Stimulated activated CD4-positive, alpha-beta T cell treated with anti-CD3 and anti-CD28 coated beads, Interleukin-1b, Interleukin-23, amount 100 ng/mL, for 1 hour (primary cell): ENCODE measurements at places on chromosomes 1 and 21.

GRCh38 chr1:7856345-7856744 lies 3.5 kb upstream of the UTS2 start:
- no peak for DNase-seq

DNA sequence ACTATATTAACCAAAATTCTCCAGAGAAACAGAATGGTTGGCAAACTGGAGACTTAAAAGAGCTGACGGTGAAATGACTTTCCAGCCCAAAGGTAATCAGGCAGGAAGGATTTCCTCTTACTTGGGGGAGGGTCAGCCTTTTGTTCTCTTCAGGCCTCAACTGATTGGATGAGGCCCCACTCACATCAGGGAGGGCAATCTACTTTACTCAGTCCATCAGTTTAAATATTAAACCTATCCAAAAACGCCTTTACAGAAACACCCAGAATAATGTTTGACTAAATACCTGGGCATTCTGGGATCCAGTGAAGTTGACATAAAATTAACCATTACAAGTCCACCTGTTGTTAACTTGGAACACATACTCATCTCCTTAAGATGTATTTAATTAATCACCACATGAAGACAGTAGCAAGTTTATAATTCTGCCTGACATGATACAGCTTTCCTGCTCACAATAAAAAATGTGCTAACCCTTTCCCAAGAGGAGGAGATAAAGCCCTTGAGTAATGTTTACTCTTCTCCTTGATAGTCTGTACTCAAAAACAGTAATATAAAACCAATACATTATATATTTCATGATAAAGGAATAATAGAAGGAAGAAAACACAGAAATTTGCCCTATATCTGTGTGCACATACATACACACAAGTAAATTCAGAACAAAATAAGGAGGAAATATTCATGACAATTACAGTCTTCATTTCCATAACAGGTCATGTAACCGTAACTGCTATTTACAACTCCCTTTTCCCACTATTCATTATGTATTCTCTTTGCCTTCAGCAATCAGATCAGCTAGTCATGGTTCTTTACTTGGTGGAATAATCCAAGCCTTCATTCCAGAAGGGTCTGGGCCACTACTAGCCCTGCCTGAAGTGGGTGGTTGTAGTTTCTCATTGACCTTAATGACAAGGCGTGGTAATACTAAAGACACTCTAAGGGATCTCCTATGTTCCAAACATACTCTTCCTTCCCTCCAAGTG lies 107.5 kb upstream of the RUNX1 start:
- DNase-seq, result no peak

- DNase-seq, result no peak
Observed at GRCh38 chr1:47788761-47789160, 208.4 kb downstream of the TRABD2B start.

DNA sequence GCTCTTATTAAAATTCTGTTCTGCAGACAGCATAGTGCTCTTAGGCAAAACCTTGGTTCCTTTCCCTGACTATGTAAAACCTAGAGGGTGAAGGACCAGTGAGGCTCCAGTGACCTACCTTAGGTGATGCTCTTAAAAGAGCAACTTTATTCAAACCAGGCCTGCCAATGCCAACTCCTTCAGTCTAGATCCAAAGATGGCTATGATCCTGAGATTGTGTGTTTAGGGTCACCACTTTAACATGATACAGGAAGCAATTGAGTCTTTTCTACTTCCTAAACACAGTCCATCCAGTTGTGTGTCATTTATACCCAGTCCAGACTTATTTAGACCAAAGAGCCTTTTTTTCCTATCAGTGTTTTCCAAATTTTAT lies 10.8 kb downstream of the MCL1 start:
- no peak for DNase-seq

DNA sequence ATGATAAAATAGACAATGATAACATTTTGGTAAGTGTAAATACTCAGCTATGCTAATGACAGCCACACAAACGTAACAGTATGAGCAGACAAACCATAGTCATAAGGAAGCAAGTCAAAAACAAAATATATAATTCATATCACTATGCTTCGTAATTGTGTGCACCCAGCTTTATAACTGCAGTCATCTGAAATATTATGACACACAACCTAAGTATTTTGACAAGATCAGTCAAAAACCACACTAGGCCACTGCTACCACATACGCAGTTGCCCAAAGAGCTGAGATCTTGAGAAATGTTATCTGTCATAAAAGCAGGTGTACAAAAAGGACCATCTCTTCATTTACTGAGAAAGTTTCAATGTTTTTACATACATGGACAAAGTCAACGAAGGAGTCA lies 26.0 kb downstream of the RNASEL start:
- no peak for DNase-seq

GRCh38 chr1:76006234-76006633 lies 68.3 kb upstream of the ST6GALNAC3 start:
- no peak for DNase-seq

DNA sequence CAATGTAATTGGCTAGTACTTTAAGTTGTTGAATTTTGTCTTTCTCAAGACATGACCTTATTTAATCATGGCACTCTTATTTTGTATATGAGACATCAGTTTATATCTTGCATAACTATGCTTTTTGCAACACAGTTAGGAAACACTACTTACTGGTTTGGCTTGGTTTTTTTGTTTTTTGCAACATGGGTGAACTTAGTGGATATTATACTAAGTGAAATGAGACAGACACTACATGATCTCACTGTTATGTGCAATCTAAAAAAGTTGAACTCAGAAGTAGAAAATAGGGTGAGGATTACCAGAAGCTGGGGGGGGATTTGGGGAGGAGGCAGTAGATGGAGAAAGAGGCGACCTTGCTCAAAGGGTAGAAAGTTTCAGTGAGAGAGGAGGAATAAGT lies 132.1 kb downstream of the PLA2G4A start:
- no peak for DNase-seq

- DNase-seq, result no peak
Observed at GRCh38 chr1:233554037-233554436, 59.9 kb upstream of the KCNK1 start.

- no peak for DNase-seq
Observed at GRCh38 chr1:74969566-74970135, 164.5 kb upstream of the LHX8 start.

DNA sequence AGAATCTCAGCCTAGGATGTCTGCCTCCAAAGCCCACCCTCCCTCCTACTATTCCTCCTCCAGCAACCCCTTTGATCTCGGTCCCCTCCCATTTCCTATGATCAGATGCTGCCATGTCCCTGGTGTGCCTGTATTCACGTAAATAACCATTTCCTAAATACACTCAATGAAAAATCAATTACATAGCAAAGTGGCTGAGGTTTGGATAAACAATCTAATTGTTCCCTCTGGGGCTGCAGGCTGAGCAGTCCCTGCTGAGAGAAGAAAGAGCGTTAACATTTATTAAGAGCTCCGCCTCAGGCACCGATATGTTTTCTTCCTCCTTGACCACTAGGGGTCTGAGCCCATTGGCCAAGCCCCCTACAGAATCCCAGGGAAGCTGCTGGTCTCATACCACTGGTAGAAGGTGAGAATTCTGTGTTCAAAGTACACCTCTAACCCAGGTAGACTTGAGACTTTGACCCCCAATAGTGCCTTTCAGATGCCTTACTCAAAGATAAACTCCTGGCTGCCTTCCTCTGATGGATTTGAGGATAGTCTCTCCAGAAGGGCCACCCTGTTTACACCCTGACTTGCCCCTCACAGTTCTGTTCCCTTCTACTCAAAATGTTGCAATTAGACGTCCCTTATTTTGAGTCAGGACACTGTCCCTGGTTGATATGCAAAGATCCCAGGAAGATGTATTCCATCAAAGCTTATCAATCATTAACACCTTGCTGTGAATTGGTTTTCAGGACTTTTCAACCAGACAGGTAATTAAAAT lies 33.9 kb upstream of the CAMK1G start:
- DNase-seq, result no peak

GRCh38 chr1:181712711-181713110 lies 229.4 kb downstream of the CACNA1E start:
- DNase-seq, result no peak

GRCh38 chr1:67171574-67171955 lies 5.3 kb downstream of the IL23R start:
- no peak for DNase-seq

- no peak for DNase-seq
Observed at GRCh38 chr1:206658264-206658980, 23.1 kb downstream of the DYRK3 start.

DNA sequence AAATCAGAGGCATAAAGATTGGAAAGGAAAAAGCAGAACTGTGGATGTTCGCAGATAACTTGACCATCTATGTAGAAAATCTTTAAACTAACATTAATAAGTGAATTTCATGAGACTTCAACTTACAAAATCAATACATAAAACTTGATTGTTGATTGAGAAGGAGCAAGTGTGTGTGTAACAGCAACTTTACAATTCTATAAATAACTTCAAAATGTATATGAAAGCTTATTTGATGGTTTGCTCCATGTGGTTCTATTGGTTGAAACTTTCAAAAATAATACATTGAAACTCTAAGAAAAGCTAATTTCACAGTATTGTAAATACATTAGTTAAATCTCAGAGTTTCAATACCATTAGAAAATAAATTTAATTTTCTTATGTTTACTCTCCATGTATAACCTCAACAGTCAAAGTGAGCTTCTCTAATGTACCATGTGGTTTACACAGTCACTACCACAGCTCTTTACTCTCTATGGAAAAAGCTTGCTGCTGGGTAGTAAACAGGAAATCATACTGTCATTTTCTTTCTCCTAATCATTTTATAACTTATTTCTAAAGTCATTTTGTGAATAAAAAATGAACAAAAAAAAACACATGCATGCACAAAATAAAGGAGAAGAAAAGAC lies 12.0 kb downstream of the AKT3 start:
- no peak for DNase-seq

GRCh38 chr1:213266983-213267772 lies 216.1 kb downstream of the RPS6KC1 start:
- no peak for DNase-seq

- DNase-seq, result no peak
Observed at GRCh38 chr1:87393445-87394085, 64.9 kb downstream of the LMO4 start.

- DNase-seq, result no peak
Observed at GRCh38 chr1:8945568-8945967, at the start of gene CA6. Gene CA6 (plus strand): TSS chr1:8945868. CDS start chr1:8945887, 19 bp downstream.

DNA sequence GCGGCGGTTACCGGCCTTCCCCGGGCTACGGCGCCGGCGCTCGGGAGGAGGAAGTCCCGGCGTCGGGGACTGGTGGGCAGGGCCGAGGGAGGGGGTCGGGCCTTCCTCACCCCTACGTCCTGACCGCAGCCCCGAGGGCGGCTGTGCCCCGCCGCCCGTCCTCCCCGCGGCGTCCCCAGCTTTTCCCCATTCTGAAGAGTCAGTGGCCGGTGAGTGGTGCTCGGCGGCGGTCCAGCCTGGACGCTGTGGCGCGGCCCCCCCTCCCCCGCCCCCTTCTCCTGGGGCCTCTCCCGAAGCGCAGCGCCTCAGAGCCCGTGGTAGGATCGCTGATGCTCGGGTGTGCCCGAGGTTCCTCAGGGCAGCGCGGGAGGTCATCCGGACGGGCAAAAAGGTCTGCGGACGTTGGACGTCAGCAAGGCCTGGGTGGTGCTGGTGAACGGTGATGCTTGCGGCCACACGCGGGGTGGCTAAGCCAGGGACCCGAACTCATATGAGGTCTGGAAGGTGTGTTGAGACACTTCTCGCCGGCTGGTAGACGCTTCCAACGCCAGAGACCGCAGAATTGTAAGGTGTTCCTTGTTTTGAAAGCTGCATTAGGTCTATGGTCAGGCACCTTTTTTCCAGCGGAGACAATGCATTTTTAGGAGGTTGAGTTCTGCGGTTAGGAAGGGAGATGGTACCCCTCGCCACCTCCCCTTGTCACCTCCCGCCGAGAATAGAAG lies 725 bp downstream of the SLC25A33 start:
- no peak for DNase-seq

DNA sequence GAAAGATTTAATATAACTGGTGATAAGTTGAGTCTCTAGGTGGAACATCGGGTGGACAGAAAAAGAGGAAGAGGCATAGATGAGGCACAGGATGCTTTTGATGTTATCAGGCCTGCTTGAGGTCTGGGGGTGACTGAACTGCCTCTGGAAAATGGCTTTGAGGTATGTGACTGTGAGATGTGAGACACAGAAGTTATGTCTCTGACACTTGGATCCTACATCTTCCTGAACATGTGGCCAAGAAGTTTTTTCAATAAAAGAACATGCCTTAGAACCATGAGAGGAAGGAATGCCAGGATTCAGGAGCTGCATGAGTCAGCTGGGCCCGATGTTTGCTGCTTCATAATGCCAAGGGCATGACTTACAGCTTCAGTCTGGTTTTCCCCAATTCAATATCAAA lies 11.5 kb upstream of the AIM2 start:
- no peak for DNase-seq

- no peak for DNase-seq
Observed at GRCh38 chr1:30471307-30471706, 252.1 kb downstream of the MATN1 start.

DNA sequence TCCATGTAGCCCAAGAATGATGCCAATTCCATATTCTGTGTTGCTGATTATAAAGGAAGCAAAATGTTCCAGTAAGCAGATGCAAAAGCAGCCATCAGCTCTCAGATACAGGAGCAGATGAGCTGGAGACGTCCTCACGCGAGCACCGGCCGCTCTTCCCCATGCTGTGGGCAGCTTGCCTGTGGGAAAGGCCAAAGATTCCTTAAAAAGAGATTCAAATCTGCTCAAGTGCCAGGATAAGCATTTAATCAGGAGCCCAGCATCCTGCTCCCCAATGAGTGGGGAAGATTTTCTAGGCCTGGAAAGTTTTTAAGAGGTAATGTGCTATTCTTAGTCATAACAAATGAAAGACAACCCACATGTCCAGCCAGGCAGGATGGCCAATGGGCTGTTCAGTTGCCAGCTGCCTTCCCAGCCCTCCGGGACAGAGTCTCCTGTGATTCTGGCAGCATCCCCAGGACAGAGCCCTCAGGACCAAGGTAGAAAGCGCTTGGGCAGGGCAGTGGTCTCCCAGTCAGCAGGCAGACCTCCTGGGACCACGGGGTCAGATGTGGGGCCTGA lies 108.2 kb upstream of the TMPRSS2 start:
- DNase-seq, result no peak

- no peak for DNase-seq
Observed at GRCh38 chr1:3775490-3776230, 3.1 kb downstream of the SMIM1 start.

DNA sequence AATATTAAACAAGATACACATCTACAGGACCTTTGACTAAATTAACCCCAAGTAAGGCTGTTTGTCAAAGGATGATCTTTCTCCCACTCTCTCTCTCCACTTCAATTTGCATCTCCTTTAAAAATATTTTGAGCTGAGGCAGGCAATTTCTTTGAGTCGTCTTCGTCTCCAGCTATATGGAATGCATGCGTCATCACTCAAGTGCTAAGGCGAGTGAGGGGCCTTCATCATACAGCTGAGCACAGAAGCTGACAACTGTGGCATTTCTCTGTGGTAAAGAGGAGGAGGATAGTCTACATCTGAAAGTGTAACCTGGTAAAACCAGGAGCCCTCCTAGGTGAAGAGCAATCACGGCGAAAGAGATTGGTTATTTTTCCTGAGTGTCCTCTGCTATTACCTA lies 7.6 kb downstream of the EPHX4 start:
- DNase-seq, result no peak

- no peak for DNase-seq
Observed at GRCh38 chr1:9577423-9577822, 11.3 kb upstream of the TMEM201 start.

- DNase-seq, result no peak
Observed at GRCh38 chr1:39632682-39633417, 6.6 kb downstream of the HEYL start.

- no peak for DNase-seq
Observed at GRCh38 chr21:29301691-29302090, 3.0 kb downstream of the BACH1 start.
